Activated CD4-positive, alpha-beta memory T cell treated with anti-CD3 and anti-CD28 coated beads for 36 hours (primary cell): ENCODE measurements at places on chromosomes 3 and 15.
A peak's percentile ranks its signal among the peaks of the same experiment; 100 is the strongest.

- no peak for DNase-seq
Observed at GRCh38 chr3:88142094-88142624, 7.6 kb upstream of the C3orf38 start.

DNA sequence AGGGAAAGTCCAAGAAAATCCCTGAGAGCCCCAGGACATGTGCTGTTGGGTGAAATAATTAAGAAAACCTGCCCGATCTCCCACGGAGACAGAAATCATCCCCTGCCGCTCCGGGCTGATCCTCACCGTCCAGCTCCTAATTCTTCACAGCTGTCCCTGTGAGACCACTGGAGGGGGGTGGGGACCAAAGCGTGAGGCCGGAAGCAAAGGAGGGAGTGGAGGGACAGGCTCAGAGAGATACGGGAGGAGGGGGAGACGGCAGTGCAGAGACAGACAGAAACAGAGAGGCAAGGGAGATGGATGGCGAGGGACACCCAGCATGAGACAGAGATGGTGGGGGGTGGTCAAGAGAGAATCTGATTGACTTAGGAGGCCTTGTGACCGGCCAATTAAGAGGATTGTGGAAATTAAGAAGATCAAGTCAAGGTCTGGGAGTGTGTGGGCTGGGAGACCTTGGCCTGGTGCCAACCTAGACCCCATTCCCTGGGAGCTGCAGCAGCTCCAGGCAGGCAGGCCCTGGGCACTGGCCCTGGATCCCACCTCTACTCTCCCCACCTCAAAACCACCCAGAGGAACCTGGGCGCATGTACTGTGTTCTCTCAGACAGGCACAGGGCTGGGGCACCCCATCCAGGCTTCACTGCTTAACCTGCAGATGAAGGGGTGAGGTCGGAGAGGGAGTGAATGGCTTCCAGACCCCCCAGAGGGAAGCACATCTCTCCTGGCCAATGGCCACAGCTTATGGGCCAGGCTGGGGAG lies 113.2 kb upstream of the ALDH1A3 start:
- no peak for DNase-seq

- no peak for DNase-seq
Observed at GRCh38 chr15:42175671-42176070, 19.2 kb upstream of the PLA2G4F start.

- DNase-seq = peak; percentile 30
Observed at GRCh38 chr15:66698318-66698961, 3.6 kb upstream of the SMAD6 start.
